Stimulated activated naive CD4-positive, alpha-beta T cell treated with Interleukin-2 at 50 U/mL for 16 hours (primary cell): ENCODE measurements at places on chromosomes 6 and 20.

- no peak for DNase-seq
Observed at GRCh38 chr6:78511009-78511408, 356.3 kb upstream of the IRAK1BP1 start.

- no peak for DNase-seq
Observed at GRCh38 chr6:96276856-96277255, 244.8 kb upstream of the UFL1 start.

DNA sequence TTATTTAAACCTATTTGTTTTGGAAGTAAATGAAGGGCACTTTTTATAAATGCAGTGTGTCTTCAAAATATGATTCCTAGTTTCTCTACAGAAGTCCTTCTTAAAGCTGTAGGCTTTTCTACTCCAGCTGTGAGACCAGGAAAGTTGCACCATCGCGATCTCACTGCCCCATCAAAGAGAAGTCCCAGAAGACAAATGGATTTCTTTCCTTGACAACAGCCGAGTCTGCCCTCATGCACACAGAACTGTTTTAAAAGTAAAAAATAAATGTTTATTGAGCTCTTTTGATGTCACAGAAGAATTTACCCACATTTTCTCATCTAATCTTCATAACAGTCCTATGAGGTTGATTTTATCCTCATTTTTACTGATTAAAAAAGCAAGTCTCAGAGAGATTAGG lies 324.4 kb upstream of the NT5E start:
- no peak for DNase-seq

GRCh38 chr6:159170999-159171712 lies 2.0 kb downstream of the FNDC1 start:
- no peak for DNase-seq

GRCh38 chr6:34072727-34073126 lies 73.2 kb downstream of the GRM4 start:
- no peak for DNase-seq

GRCh38 chr6:126792340-126793085 lies 326.0 kb upstream of the RSPO3 start:
- no peak for DNase-seq

GRCh38 chr20:7912551-7912950 lies 27.7 kb downstream of the HAO1 start:
- DNase-seq, result no peak

DNA sequence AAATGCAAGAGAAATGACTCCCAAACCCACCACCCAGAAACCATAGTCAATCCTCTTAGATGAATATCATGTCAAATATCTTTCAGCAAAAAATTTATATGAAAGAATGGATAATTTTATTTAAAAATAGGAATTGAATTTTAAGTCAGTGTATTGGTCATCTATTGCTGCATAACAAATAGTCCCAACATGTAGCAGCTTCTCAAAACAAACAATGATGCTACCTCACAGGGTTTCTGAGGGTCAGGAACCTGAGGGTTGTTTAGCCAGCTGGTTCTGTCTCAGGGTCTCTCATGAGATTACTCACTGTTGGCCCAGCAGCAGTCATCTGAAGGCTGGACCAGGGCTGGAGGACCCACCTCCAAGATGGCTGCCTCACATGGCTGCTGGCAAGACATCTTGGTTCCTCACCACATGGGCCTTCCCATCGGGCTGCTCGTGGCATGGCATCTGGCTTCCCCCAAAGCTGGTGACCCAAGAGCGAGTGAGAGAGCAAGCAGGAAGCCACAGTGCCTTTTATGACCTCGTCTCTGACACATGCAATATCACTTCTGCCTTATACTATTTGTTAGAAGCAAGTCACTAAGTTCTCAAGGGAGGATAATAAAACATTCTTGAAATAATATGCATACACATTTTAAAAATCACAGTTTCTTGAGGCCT lies 36.3 kb downstream of the BANF2 start:
- DNase-seq, result no peak

GRCh38 chr20:61127311-61128039 lies 124.6 kb upstream of the CDH4 start:
- DNase-seq, result no peak

DNA sequence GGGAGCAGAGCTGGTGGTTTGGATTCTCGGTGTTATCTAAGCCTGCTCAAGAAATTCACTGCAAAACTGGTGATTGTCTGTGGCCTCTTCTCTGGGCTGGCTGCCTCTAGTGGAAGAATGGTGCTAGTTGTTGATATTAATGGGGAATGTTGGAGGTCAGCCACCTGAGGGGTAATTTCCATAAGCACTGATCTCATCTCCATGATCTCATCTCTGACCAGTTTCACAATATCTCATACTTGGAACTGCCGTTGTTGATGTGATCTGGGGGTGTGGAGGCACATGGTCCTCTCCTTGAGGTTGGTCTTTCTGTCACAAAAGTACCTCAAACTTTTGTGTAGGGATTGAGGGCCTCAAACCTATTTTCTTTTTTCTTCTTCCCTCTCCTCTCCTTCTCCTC lies 102.6 kb downstream of the CD109 start:
- DNase-seq, result no peak

DNA sequence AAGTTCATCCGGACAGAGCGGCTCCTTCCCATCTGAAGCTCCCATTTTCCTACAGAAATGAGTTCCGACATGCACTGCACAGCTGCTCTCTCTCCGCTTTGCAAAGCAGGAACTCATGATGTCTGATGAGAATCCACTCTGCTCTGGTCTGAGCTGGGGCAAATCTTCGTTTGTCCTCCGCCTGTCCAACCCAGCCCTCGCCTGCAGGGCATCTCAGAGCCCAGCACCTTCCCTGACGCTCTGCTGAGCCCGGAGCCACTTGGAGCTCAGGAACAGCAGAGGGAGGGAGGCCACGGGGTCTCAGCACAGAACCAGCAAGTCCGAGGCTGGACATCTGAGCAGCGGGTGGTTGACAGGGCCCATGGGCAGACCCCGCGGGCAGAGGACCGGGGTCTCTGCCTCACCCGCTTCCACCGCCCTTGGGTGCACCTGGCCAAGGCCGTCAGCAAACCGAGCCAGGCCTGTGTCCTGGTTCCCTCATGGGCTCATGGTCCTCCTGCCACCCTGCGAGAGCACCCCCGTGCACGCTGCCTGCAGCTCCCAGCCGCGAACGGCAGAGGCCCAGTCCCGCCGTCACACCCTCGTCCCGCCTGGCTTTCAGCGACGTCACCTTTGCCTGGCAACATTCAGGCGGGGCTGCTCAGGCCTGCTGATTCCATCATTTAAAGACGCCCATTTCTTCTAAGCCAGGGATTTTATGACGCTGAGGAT lies 78.5 kb upstream of the BHLHE23 start:
- no peak for DNase-seq

GRCh38 chr6:142952614-142953013 lies 7.6 kb upstream of the HIVEP2 start:
- DNase-seq, result no peak

GRCh38 chr6:169101981-169102380 lies 151.7 kb downstream of the THBS2 start:
- DNase-seq, result no peak

DNA sequence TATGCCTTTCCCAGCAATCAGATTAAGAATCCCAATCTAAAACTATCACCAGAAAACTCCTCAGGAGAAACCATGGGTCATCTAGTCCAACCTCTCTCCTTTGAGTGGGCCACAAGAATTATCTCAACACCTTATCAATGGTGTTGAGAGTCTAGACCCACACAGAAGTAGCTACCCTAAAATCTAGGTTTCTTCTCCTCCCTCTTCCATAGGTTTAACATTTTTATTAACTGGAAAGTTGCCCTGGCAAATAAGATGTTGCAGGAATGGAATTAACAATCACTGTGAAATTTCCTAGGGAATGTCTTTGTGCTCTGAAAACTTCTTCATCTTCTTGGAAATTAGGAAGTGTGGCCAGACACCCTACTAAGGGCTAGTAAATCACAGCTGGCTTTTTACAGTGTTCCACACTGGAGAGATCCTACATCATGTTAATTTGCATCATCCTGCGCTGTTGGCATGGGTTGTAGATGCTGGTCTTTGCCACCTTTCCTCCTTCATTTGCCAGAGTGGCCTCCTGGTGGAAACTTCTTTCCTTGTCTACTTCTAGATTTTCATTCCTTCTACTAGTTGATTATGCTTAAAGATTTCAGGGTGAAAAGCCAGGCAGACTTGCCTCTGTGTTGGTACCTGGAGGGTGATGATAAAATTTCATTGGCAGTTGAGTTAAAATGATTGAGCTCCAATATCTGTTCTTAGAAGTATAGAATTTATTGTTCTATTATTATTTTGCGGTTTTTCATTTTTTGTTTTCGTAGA lies 2.7 kb downstream of the TNFAIP3 start:
- no peak for DNase-seq

DNA sequence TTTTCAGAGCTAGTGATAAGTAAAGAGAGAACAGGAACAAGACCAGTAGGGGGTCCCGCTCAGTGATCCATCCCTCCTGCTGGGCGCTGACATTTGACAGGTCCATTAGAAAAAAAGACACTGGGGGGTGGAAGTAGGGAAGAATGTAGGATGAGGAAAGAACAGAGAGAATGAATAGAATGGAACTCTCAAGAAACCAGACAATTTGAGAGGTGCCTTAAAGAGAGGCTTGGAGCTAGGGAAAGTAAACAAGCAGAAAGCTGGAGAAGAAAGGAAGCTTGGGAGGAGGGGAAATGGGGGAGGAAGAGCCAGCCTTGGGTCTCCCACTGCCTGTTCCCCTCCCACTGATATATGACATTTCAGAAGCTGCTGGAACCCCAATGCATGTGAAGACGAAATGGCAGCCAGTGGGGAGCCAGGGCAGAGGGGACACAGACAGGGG lies 8.4 kb downstream of the GABBR1 start:
- no peak for DNase-seq

- no peak for DNase-seq
Observed at GRCh38 chr6:144062786-144063185, 32.6 kb downstream of the SF3B5 start.

DNA sequence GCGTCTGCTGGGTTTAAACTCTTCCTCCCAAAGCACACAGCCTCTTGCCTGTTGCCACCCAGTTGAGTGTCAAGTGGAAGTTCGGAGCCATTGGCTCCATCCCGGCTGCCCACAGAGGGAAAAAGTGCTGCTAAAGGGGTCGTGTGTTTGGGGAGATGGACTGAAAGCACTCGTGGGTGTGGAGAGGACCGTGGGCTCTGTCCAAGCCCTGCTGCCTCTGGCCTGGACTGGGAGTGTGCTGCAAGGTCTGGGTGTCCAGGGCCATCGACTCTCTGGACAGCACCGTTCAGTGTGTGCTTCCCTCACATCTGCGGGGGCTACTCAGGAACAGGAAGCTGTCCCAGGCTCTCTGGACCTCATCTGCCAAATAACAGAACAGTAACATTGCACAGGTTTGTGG lies 269.3 kb downstream of the DLL1 start:
- DNase-seq, result no peak

- DNase-seq, result peak; percentile 12
Observed at GRCh38 chr20:38658879-38659596, 57.4 kb downstream of the ARHGAP40 start.

- DNase-seq, result no peak
Observed at GRCh38 chr6:2562721-2563451, 187.8 kb downstream of the MYLK4 start.

DNA sequence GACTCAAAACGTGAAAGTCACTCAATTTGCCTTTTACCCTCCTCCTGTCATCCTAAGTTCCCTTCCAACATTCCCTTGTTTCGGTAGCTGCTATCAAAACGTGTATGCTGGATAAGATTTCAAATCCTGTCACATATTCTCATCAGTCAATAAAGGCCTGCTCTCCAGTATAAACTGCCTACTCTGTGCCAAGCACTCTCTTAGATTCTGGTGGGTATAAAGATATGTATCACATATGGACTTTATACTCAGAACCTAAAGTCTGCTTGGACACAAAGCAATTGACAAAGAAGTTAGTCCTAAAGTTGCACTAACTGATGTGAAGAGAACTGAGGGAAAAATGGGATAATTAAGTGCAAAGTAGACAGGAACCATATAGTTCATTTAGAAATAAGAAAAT lies 476.6 kb upstream of the MARCKS start:
- DNase-seq, result no peak

DNA sequence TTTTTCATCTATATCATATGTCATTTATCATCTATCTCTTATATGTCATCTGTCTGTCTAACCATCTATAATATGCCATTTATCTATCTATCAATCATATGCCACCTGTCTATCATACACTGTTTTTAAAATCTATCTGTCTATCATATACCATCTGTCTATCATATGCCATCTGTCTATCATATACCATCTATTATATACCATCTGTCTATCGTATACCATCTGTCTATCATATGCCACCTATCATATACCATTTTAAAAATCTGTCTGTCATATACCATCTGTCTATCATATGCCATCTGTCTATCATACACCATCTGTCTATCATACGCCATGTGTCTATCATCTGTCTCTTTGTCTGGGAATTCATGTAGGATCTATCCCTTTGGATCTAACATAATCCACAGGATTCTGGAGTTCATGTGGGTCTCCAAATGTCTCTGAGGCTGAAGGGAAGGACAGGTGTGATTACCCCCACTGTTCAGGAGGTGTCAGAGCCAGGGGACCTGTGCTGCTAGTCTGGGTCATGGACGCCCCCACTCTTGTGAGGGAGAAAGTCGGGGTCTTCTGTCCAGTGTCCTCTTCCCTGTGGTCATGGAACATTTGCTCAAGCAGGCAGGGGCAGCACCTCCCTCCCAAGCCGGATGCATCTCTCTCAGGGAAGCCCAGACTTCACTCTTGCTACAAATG lies 36.9 kb upstream of the FRMD1 start:
- DNase-seq, result no peak

DNA sequence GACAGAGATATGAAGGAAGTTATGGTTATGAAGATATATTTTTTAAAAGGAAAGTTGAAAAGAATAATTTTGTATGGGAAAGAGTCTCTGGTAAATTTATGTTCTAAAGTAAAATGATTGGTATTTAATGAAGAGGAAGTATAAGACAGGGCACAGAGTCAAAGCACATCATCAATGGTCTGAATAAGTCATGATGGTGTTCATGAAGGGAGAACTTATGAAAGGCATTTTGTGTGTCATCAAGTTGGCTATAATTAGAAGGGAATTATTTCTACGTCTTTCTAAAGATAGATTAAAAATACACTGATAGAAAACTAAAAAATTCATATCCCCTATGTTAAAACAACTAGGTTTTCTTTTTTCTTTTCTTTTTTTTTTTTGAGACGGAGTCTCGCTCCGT lies 21.4 kb upstream of the SNAI1 start:
- DNase-seq, result no peak

GRCh38 chr6:47234266-47234933 lies 75.3 kb downstream of the TNFRSF21 start:
- DNase-seq, result no peak

DNA sequence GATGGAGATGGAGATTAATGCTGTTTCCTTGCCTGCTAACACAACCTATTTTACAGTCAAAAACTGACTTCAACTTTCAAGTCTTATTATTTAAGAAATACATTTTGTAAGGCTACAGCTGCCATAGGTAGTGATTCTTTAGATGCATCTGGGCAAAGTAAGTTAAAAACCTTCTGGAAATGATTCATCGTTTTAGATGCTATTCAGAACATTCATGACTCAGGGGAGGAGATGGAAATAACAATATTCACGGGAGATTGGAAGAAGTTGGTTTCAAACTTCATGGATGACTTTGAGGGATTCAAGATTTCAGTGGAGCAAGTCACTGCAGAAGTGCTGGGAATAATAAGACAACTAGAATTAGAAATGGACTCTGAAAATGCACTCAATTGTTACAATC lies 174.9 kb upstream of the GGTLC1 start:
- no peak for DNase-seq
